Vagina (tissue), 2 donors: ENCODE measurements at places on chromosomes 1 and 21.
A peak's percentile ranks its signal among the peaks of the same experiment; 100 is the strongest.

DNA sequence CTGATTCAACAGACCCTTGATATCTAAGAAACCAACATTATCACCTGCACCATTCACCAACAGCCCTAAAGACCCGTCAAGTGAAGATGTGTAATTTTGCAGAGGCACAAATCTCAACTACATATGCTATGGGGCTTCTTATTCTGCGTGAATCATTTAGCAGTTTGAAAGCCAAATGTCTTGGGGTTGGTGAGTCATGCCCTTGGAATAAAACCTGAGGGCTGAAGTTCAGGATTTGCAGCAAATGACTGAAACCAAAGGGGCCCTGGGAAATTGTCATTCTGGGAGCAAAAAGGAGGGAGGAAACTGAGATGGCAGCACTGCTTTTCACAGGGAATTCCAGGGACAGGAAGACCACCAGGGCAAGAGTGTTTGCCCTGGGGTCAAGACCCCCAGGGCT lies 79.2 kb upstream of the TNR start:
- DNase-seq, result no peak

DNA sequence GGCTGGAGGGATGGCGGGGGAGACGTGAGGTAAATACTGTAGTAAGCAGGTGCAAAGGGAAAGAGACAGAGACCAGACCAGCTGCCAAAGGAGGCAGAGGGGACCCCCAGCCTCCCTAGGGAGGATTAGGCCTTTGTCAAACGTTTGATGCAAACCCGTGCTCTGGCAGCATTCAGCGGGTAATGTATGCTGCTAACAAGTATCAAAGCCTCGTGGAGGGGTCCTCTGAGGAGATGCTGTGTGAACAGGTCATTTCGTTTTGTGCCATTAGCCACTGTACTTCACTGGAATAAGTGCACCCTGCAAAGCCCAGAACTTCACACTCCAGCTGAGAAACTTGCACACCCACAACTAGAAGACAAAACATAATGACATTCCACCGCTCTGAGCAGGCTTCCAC lies 644.5 kb downstream of the NPHP4 start:
- DNase-seq, result no peak

DNA sequence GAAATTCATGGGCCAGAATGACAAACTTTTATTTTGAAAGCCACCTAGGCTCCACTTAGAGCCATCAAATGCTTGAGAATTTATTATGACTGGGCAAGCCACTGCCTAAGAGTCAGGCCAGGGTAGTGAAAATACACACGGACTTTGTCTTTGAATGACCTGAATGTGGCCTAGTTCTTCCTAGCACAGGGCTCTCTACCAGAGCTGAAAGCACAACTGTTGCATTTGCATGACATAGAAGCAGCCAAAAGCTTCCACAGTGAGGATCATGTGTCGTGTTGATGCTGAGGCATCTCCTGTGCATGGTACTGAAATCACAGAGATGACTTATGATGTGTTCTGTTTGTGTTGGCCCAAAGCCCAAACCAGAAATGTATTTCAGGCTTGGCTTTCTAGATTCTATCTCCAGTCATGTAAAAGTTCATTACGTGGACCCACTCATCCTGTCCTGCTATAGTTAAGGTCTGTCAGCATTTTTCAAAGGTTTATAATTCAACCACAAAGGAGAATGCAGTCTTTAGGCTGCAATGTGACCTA lies 164.0 kb upstream of the UBE2U start:
- DNase-seq, result no peak

DNA sequence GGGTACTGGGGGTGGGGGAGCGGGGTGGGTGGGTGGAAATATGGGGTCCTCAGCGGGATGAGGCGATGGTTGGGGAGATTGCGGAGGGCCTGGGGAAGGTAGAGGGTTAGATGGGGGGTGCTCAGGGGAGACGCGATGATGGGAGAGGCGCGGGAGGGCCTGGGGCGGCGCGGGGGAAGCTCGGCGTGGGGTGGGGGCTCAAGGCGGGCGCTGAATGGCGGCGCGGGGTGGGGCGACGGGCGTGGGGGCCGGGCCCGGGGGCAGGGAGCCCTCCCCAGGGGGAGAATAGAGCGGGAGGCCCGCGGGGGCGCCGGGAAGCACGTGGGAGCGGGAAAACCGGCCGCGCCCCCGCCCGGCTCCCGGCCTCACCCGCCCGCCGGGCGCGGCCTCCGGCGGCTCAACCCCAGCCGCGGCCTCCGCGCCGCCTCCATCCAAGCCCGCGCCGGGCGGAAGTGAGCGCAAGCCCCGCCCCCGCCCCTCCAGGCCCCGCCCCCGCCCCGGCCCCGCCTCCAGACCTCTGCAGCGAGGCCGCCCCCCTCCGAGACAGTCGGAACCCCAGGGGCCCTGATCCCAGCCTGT lies at the start of gene FAAP20:
Gene FAAP20, minus strand, starts transcription at position 454 of the 579 bp plus-strand sequence. Its CDS starts 23 bp downstream, at position 431.
- DNase-seq, result no peak

DNA sequence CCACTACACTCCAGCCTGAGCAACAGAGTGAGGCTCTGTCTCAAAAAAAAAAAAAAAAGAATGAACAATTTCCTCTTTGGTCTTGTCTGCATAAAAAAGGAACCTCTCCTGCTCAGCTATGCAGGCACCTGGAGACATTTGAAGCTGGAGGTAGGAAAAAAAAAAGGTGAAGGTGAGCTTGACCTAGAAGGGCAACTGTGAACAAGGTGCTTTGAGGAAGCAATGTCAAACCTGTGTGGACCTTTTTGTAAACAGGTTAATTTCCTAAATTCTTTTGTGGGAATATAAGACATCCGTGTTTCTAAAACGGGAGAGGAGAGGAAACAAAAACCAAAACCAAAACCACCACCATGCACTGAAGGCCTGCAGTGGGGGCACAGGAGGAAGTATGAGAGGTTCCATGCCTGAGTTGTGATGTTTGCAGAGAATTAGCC lies 77.5 kb downstream of the SLC45A1 start:
- DNase-seq, result no peak

DNA sequence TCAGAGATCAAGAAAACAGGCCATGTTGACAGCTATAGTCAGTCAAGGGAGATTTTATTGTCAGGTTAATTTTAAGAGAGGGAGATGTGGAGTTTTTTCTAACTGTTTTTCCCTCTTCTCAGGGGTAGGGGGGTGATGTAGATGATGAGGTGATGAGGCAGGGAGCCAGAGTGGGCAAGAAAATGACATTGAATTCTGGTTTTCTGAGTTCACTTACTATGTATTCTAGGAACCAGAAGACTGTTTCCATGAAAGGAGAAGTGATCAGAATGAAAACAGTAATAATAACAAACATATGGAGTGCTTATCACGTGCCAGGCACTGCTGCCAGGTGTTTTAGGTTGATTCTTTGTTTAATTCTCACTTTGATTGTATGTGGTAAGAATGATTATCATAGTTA lies 40.2 kb downstream of the CASQ2 start:
- DNase-seq, result no peak

GRCh38 chr1:119987112-119987511 lies 82.3 kb downstream of the NOTCH2 start:
- DNase-seq, result no peak

DNA sequence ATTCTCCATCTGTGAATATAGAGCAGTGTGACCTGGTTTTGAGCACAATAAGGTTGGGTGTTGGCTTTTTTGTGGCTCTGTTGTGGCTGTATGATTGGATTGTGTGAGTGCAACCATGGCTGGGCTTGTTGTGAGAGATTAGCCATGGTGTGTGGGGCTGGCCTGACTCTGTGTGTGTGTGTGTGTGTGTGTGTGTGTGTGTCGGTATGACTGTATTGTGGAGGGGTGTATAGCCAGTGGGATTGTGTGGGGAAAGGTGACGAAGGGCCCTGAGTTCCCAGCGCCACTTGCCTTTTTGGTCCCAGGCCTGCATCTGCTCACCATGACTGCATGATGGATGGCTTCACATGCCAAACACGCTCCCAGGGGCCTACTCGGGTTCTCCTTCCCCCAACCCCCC lies 5.9 kb upstream of the SLC6A9 start:
- no peak for DNase-seq

DNA sequence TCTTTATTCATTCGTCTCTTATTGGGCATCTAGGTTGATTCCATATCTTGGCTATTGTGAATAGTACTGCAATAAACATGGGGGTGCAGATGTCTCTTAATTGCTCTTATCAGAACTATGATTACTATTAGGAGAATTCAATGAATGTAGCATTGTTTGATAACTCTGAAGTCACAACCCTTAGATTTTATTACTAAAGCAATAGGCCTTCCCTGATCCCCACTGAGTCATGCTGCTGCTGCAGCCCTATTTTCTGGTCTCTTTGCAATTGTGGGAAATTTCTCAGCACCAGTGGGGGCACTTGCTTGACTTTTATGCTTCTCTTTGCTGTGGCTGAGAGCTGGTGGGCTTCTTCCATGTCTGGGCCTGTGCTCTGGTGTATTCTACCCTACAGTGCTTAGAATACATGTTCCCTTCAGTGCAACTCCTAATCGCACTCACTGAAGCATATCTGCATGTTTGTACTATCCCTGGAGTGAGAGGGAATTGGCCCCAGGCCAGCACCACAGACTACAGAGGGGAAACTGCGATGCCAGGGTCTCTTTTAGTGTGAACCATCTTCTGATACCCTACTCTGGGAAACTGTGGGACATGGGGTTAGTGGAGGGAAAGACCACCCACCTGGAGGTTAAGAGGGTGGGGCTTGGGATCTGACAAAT lies 52.2 kb upstream of the ROR1 start:
- DNase-seq, result peak; percentile 14

DNA sequence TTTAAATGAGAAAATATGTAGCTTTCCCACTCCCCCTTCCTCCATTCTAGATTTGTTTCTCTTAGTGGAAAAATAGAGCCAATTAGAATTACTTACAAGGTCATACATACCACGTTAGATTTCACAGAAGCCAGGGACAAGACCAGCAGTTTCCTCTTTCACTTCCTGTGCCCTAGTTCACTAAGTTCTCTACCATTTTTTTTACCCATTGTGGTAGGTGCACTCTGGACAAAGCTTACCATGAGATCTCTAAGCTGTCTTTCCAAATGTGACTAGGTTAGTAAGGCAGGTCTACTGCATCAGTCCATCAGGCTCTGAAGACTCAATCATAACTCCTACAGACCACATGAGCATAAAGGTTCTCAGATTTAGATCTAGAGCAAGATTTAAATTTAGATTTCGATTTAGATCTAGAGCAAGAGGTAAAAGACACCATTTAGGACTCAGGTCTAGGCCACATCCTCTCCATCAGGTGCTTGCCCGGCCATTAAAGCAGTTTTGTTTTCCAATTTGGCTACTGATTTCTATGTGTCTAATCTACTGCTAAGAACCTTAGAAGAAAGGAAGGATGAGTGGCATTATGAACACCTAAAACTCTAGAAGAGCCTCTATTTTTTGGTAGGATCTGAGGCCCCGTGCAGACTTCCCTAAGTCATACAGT lies 235.3 kb downstream of the FAF1 start:
- DNase-seq, result no peak

GRCh38 chr21:35333831-35334618 lies 284.9 kb upstream of the RUNX1 start:
- peak; percentile 58 for DNase-seq

DNA sequence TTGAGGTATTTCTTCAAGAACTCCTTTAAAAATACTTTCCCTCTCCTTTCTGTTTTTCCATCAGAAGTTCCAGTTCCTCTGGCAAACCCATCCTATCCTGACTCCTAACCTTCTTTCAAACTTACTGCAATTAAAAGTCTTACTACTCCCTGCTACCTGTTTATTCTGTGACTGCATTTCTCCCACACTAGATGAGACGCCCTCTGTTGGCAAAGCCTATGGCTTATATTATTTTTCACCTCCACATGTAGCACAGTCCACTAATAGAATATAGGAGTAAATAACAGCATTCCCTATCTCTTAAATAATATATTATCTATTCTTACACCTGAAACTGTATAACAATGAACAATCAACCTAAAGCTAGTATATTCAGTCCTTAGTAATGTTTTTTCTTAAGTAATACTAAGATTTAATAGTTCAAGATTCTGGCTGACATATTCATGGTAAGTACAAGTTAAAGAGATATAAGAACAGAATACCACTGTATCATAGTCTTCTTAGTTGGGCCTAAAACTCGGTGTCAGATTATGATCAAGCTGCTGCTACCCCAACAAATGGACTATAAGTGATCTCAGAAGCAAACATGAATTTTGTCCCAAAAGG lies 54.8 kb downstream of the RAB3GAP2 start:
- DNase-seq, result no peak

- no peak for DNase-seq
Measured at GRCh38 chr1:16048573-16049189, 5.1 kb downstream of the CLCNKB start.

GRCh38 chr1:206067486-206068227 lies 14.7 kb downstream of the RHEX start:
- DNase-seq, result peak; percentile 72

DNA sequence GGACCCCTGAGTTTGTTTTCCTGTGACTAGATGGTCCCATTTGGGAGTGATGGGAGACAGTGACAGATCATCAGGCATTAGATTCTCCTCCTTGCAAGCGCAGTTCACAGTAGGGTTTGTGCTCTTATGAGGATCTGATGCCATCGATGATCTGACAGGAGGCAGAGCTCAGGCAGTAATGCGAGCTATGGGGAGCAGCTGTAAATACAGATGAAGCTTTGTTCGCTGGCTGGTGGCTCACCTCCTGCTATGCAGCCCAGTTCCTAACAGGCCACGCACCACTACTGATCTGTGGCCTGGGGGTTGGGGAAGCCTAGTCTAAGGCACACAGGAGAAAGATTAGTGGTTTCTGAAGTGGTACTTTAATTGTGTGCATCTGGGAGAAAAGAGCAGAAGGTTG lies 7.1 kb upstream of the PLPP3 start:
- DNase-seq, result no peak
